Naive thymus-derived CD4-positive, alpha-beta T cell (primary cell): ENCODE measurements at places on chromosomes 1 and 21.

GRCh38 chr1:154765970-154766369 lies 104.1 kb downstream of the KCNN3 start:
- peaks cover 8% of the 10 kb centered on the region for H3K27me3 ChIP-seq
- DNase-seq = no peak

DNA sequence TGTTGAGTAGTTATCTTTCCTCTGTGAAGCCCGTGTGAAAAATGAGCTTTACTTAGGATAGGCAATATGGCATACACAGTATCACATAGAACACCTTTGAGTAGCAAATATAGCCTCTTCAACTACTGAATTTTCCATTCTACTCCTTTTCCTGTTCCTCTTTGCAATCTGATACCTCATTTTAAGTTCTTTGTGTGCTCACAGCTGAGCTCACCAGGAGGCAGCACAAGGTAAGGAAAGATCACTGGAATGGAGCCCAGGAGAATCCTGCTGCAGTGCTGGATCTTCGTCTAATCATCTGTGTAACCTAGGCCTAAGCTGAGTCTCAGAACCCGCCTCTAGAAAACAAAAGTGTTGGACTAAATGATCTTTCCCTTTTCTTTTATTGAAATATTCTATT lies 171.0 kb downstream of the LRRC40 start:
- H3K36me3 ChIP-seq = no peaks in the 10 kb centered on the region
- H3K27me3 ChIP-seq = no peaks in the 10 kb centered on the region
- no peak overlapping the region for H3K27ac ChIP-seq

DNA sequence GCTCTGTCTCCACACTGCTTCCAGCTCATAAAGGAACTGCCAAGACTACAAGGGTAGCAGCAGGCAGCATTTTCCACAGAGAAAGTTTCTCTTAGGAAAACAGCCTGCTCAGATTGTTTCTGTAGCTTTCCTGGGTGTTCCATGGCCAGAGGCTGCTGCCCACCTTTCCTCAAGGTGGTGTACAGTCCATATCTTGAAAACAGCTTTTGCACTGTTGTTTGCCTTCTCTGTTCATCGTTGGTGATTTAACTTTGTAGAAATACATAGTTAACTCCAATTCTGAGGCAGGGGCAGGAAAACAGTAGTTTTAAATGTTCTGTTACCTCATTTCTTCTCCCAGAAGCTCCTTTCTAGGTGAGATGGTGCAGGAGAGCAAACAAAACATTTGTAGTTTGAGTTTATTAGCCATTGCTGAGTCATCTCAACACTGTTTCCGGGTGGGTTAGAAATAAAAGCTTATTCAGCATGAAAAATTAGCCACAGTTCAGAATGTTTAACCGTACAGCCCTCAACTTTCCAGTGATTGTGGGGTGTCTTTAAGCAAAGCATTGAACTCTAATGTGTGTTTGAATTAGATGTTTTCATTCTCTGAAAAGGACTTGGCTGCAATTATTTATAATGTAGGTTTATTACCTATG lies 41.7 kb downstream of the DIP2A start:
- peaks cover 8% of the 10 kb centered on the region for H3K4me1 ChIP-seq
- peak; percentile 14 for DNase-seq
- no peak overlapping the region for H3K27ac ChIP-seq
- H3K27me3 ChIP-seq = no peaks in the 10 kb centered on the region
- no peak overlapping the region for H3K4me3 ChIP-seq

DNA sequence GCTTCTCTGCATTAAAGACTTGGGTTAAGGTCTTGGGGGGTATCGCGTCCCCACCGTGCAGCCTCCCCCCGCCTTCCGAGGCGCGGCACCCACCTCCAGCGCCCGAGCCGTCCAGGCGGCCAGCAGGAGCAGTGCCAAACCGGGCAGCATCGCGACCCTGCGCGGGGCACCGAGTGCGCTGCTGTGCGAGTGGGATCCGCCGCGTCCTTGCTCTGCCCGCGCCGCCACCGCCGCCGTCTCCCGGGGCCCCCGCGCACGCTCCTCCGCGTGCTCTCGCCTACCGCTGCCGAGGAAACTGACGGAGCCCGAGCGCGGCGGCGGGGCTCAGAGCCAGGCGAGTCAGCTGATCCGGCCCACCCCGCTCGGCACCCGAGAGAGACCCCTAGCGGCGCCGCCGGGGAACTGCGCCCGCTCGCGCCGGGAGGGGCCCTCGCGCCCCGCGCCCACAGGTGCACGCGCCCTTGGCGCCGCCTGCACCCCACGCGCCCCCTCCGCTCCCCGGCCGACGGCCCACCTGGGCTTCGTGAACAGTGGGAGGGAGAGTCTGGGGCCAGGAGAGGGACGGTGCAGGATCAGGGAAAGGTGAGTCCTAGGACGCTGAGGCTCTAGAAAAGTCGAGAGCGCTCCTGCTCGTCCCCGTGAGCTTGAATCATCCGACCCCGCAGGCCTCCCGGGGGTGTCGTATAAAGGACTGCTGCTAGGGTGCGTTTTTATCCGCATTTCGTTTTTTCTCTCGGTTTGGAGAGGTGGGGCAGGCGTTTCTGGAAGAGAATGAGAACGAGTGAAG lies at the start of gene APP:
Gene APP, minus strand, starts transcription at position 300 of the 787 bp plus-strand sequence. Its CDS starts 150 bp downstream, at position 150.
- peak within 1 kb of the TSS; percentile 68 for H3K27ac ChIP-seq
- H3K4me3 ChIP-seq = peak within 1 kb of the TSS; percentile 67
- no peaks in the 10 kb centered on the region for H3K36me3 ChIP-seq
- H3K27me3 ChIP-seq = no peaks in the 10 kb centered on the region
- DNase-seq = peak; percentile 90
